ENCODE measurements at places on chromosomes 13 and 19.
A peak's percentile ranks its signal among the peaks of the same experiment; 100 is the strongest.

- DNase-seq, result no peak
These were observed 501.3 kb upstream of the ARGLU1 start for GRCh38 chr13:107069108-107069776.

- DNase-seq, result no peak
These were observed 24.2 kb upstream of the SLC15A1 start for GRCh38 chr13:98776644-98777043.

DNA sequence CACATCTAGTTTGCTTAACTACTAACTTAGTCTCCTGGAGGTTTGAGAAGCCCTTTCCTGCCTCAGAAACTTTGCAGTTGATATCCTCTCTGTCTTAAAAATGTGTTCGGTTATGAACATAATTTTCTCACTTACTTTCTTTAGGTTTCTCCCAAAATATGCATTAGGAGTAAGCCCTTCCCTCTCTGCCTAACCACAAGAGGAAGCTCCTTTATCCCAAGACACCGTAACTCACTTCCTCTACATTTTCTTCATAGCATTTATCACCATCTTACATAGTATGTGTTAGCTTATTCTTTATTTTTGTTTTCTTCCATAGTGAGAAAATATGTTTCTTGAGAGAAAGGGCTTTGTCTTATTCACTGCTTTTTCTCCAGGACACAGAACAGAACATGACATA lies 952.5 kb upstream of the ATXN8OS start:
- no peak for DNase-seq

DNA sequence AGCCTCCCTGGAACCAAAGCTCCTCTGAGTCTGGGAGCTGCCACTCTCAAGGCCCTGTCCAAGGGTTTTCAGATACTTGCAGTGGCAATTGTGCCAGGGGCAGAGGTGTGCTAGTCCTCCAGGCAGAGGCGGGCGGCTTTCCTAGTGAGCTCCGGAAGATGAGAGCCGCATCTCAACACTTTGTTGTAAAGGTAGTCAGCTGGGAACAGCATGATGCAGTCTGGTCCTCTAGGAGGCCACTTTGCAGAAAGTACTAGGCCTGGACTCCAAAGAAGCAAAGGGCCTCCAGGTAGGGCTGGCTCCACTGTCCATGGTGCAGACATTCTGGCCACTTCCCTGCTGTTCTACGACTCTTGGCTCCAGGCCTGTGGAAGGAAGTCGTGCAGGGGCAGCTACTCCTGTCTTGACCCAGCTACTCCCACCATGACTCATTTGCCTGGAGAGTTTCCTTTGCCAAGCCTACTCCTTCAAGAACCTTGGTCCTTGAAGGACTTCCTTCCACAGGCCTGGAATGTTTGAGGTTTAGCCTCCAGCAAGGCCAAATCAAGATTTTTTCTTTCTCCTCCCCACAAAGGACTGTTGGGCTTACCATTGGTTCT lies 9.9 kb upstream of the ZNF536 start:
- DNase-seq, result no peak

DNA sequence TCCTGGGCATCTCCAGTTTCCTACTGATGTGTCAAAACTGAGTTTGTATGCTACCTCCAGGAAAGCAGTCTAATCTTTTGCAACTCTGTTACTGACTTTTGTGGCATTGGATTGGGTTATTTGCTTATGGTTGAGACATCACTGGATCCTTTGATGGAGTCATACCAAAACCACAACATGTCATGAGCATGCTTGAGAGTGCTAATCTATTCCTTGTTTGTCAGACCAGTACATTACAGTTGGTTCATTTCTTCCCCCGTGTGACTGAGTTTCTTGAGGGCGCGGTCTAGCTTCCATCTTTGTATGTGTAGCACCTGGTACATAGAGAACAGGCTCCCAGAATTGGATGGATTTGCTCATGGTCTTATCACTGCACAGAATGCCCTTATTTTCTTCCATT lies 43.2 kb downstream of the SUGT1 start:
- DNase-seq, result no peak

GRCh38 chr19:42244347-42245220 lies 2.2 kb upstream of the GSK3A start:
- peak; percentile 90 for DNase-seq

DNA sequence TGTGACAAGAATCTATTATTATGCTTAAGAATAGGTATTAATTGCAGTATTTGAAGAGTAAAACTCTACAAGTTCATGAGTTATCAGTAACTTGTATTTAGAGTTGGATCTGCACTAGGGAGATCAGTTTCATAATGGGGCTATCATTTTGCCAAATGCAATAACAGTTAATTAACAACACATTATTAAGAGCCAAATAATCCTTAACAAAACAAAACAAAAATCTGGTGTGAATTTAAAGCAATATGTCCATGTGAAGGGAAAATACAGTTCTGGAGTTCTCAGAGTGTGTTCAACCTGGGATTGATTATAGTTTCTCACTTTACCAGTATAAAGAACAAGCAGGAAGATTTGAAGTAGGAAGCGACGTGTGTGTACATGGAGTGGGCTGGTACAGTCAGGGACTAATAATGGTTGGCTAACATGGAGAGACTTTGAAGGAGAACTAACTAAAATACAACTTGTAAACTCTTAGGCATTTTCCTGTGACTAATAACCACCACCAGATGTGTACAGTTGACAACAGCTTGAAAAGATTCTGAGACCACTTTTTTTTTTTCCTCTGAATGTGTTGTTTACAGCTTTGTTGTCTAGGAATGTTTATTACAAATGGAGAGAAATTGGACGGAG lies 58.5 kb downstream of the POSTN start:
- no peak for DNase-seq

All from GM12864 (cell line).